Left forelimb (tissue), 1 donor: ENCODE measurements at places on chromosomes 2 and 18.
A peak's percentile ranks its signal among the peaks of the same experiment; 100 is the strongest.

DNA sequence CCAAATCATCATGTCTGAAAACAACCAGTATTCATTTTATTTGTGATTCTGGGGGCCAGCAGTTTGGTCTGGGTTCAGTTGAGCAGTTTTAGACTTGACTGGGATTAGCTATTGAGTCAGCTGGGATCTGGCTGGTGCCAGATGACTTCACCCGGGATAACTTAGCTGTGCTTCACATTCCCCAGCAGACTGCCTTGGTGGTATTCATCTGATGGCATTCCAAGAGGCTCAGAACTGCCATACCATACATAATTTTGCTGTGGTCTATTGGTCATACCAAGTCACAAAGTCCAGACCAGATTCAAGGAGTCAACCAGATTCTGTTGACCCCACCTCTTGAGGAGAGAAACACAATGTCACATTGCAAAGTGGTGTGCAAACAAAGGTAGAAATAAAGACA lies 7.8 kb upstream of the FSHR start:
- no peak for DNase-seq

GRCh38 chr2:97755491-97755890 lies 42.1 kb downstream of the ZAP70 start:
- no peak for DNase-seq

GRCh38 chr2:115491186-115491793 lies 1048.8 kb downstream of the DPP10 start:
- no peak for DNase-seq

DNA sequence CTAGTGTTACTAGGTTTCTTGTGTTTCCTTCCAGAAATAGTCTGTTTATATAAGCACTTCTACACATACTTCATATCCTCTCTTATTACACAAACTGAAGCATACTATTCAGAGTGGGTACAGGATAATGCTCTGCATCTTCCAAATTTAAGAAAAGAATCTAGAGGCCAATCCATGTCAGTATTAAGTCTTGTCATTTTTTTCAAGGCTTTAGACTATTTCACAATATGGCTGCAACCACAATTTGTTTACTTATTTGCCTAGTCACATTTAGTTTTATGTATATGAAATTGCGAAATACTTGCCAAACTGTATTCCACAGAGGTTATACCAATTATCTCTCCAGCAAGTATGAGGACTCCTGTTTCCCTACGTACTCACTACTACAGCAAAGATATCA lies 27.9 kb downstream of the IWS1 start:
- DNase-seq = no peak

DNA sequence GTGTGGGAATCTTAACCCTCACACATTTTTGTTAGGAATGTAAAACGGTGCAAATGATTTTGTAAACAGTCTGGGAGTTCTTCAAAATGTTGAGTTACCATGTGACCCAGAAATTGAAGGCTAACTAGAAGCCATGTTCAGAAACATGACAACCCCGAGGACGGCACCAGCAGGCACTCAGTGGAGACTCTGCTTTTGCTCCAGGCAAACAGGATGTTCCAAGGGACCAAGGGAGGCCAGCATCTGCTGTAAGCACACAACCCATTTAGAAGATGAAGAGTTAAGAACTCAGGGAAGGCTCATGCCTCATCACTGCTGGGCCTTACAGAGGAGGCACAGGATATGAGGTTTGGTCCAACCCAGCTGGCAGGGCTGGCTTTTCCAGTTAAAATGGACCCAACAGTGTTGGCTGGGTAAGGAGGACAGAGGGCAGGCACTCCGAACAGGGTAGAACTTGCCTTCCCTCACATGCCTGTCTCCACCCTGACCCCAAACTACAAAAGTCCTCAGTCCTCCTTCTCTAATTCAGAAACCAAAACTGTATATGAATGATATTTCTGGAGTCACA lies 23.6 kb downstream of the PARD6G start:
- no peak for DNase-seq

- DNase-seq = peak; percentile 68
These were observed 33.1 kb upstream of the NPC1 start for GRCh38 chr18:23619388-23619881.

GRCh38 chr2:48248251-48248933 lies 281.6 kb upstream of the STON1 start:
- DNase-seq = no peak

DNA sequence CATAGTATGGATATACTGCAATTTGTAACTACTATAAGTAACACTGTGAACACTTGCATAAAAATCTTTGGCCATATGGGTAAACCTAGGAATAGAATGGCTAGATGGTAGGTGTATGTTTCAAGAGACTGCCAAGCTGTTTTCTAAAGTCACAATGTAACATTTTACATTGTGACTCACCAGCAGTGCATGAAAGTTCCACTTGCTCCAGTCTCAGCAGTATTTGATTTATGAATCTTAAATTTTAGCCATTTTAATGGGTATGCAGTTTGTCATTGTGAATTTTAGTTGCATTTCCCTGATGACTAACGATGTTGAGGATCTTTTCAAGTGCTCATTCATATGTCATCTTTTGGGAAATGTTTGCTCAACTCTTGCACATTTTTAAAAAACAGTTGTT lies 86.1 kb downstream of the FARSB start:
- no peak for DNase-seq

GRCh38 chr18:56162311-56163265 lies 475.8 kb downstream of the TXNL1 start:
- DNase-seq = no peak

- no peak for DNase-seq
These were observed 299.3 kb downstream of the OSR1 start for GRCh38 chr2:19059076-19059475.

DNA sequence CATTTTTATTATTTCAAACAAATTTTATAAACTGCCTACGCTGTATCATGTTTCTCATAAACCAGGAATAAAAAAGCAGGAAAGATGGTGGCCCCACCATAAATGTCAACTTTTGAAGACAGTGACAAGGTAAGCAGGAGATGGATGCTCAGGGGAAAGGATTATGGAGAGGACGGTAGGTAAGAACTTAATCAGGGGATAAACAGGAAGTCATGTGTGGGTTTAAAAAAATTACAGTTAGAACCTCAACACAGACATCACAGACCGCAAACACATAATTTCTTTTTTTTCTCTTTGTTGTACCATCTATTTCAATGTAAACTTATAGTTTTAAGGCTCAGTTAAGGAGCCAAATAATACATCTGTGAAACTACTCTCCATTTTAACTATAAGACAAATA lies 575.2 kb upstream of the SLC8A1 start:
- DNase-seq = no peak

GRCh38 chr2:162114271-162114670 lies 37.8 kb downstream of the GCG start:
- DNase-seq = no peak

DNA sequence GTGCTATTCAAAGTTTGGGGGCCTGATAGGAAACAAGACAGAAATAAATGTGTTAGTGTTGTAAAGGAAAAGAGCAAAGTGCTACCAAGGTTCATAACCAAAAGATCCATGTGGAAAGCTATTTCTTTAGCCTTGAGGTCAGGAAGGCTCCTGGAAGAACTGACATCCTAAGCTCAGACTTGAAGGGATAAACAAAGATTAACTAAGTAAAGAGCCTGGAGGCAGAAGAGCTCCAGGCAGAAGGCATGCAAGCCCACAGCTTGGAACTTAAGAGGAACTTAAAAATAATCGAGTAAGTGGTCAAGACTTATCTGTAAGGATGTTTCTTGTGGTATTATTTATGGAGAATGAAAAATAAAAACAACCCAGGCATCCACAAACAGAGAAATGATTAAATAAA lies 245.0 kb upstream of the MGAT5 start:
- no peak for DNase-seq

DNA sequence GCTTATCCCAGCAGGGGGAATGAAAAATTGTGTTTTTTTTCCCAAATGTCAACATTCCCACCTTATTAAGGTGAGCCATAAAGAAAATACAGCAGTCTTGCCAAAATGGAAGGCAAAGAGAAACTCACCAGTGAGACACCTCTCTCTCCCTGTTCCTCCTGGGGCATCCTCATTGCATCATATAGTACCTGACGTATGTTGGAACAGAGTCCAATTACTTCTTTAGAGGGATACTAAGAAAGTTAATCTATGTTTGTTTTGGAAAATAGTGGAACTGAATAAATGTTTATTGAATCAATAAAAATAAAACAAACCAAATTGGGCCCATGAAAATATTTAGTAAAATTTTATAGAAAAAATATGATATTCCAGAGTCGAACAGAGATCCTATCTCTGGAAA lies 700.4 kb downstream of the LRRTM4 start:
- DNase-seq = no peak

GRCh38 chr2:233228376-233228775 lies 23.1 kb upstream of the ATG16L1 start:
- DNase-seq = no peak

DNA sequence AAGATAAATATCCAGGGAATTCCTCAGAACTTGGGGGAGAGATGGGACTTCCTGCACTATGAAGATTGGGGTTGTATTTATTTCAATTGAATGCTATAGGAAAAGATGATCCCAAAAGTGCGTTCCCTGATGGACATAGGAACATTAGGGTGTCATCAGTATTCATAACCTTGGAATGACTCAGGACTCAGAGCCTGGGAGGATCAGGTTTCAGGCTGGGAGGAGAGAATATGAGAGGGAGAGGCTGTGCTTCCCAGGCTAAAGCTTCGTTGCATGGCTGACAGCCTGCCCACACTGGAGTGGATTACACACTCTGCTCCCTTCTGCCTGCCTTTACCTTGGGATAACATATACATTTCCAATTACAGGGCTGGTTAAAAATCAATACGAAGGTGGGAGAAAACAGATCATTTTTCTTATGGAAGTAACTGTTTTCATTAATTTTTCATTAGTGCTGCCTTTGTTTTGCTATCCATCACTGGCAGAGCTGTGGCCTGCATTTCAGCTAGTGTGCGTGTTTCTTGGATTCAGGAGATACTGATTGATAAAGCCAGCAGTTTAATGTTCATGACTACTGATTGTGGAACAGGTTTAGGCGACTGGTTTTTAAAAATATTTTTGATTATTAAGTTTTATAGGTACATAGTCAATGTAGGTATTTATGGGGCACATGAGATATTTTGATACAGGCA lies 118.7 kb downstream of the KCTD1 start:
- DNase-seq = peak; percentile 46

- no peak for DNase-seq
These were observed 306.7 kb upstream of the SLC8A1 start for GRCh38 chr2:40758401-40759155.

- DNase-seq = no peak
These were observed 172.2 kb upstream of the HAAO start for GRCh38 chr2:42964439-42965083.

- no peak for DNase-seq
These were observed 365.5 kb downstream of the FIGN start for GRCh38 chr2:163370169-163370886.

DNA sequence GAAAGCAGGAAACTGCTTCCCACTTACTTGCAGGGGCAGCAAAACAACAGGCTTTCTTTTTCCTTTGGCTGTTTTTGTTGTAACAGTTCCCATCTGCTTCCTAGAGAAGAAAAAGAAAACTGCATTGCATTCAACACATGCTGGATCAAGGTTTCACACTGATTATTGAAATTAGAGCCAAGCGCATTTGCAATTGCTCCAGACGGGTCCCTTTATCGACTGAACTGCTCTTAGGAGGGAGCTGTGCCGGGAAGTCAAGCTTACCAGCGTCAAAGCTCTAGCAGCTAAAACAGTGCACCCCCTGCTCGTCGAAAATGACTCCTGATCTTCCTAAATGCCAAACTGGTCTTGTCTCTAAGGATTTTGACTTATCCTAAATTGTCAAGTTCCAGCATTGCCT lies 164.0 kb upstream of the SESTD1 start:
- no peak for DNase-seq

GRCh38 chr18:79919089-79919488 lies 32.4 kb downstream of the SLC66A2 start:
- peak; percentile 63 for DNase-seq

GRCh38 chr2:119772767-119773166 lies 13.0 kb downstream of the PTPN4 start:
- no peak for DNase-seq

GRCh38 chr2:167183931-167184330 lies 295.7 kb downstream of the XIRP2 start:
- DNase-seq = no peak

- DNase-seq = no peak
These were observed 158.9 kb downstream of the COL6A3 start for GRCh38 chr2:237254911-237255578.

DNA sequence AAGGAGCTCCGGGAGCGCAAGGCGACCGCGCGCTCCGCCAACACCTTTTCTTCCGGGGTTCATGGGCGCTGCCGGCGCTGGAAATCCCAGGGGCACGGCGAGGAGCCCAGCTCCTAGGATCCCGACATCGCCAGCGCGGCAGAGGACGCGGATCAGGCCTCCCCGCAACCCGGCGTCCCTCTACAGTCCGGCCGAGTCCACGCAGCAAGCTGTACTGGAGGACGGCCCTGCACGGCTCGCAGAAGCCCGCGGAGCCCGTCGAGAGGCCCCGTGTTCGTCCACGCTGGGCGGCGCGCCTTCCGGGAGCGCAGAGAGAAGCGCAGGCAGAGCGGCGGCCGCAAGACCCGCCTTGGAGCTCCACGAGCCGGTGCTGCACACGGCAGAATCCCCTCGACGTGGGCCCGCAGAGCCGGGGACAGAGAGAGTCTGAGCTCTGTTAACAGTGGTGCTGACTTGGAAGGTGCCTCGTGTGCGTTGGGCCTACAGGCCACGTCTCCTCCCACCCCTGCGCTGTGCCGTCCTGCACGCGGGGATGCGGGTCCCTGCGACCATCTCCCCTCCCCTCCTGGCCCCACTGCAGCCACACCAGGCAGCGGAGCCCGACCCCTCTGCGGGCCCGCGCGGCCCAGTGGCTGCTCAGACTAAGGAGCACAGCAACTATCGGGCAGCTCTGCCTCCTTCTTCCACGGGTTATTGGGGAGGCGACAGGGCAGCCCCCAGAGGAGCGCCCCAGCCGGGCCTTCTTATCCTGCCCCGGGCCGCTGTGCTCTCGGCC lies 28.1 kb upstream of the PTPN2 start:
- no peak for DNase-seq

- no peak for DNase-seq
These were observed 38.3 kb upstream of the IL1R1 start for GRCh38 chr2:102103992-102104871.

- no peak for DNase-seq
These were observed 36.4 kb downstream of the ZC3H15 start for GRCh38 chr2:186522450-186522849.

GRCh38 chr2:160325418-160325817 lies 125.3 kb upstream of the ITGB6 start:
- DNase-seq = no peak

DNA sequence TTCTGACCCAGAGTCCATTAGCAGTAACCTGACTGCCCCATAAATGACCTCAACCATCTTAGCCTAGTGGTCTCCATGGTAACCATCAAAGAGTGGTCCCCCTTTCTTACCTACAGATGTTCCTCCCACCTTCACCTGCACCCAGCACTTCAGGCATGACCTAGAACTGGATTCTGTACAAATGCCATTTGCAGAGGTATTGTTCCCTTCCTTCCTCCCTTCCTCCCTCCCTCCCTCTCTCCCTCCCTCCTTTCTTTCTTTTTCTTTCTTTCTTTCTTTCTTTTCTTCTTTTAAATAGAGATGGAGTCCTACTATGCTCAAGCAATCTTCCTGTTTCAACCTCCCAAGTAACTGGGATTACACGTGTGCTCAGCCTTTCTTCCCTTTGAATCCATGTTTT lies 114.6 kb upstream of the SLC1A4 start:
- no peak for DNase-seq

GRCh38 chr2:231332872-231333500 lies 62.5 kb upstream of the B3GNT7 start:
- DNase-seq = no peak
